ENCODE measurements at places on chromosomes 2 and 18. TPM values are rescaled to one million over a fixed set of nuclear protein-coding genes. Genes with fewer than 3 reads are reported as not detected.

CDH7 gene
- not detected for total RNA-seq

CSRNP3 gene
- total RNA-seq: 1.1 TPM

CD226 gene
- total RNA-seq: 4.3 TPM

WNT6 gene
- 0.24 TPM for total RNA-seq

FAM161A gene
- 1.7 TPM for total RNA-seq

VSNL1 gene
- total RNA-seq: 0.65 TPM

ERMN gene
- 1.1 TPM for total RNA-seq

FRZB gene
- 4.9 TPM for total RNA-seq

HRH4 gene
- not detected for total RNA-seq

SERPINB7 gene
- total RNA-seq: 1.1 TPM

SEMA4F gene
- total RNA-seq: 5.4 TPM

MC4R gene
- not detected for total RNA-seq

REG1A gene
- total RNA-seq: not detected

NEU2 gene
- not detected for total RNA-seq

DGUOK gene
- 38.9 TPM for total RNA-seq

UGT1A7 gene
- total RNA-seq: not detected

SIX2 gene
- 3.6 TPM for total RNA-seq

BARD1 gene
- 4.3 TPM for total RNA-seq

MYO7B gene
- total RNA-seq: 1.3 TPM

CD302 gene
- 79.6 TPM for total RNA-seq

TRABD2A gene
- 5.4 TPM for total RNA-seq

ZSWIM2 gene
- total RNA-seq: 1.0 TPM

SERPINB11 gene
- not detected for total RNA-seq

MGAT4A gene
- 31.7 TPM for total RNA-seq

EPB41L3 gene
- total RNA-seq: 163 TPM

CDK15 gene
- 3.6 TPM for total RNA-seq

Data from omental fat pad (tissue), 4 donors.